ENCODE measurements at places on chromosomes 12 and 14. TPM values are rescaled to one million over a fixed set of nuclear protein-coding genes. Genes with fewer than 3 reads are reported as not detected.

OTX2 gene
- not detected for total RNA-seq

PTPRO gene
- 5.2 TPM for total RNA-seq

SCN8A gene
- 5.9 TPM for total RNA-seq

C12orf54 gene
- total RNA-seq, result not detected

KRT77 gene
- total RNA-seq, result not detected

SART3 gene
- 164 TPM for total RNA-seq

Measured in A375 (cell line).